ENCODE measurements at places on chromosomes 13 and 19. TPM values are rescaled to one million over a fixed set of nuclear protein-coding genes. Genes with fewer than 3 reads are reported as not detected.

GRCh38 chr13:23901365-23901764, 4.1 kb upstream of the C1QTNF9B start:
- no peak for DNase-seq

TMPRSS9 gene
- total RNA-seq = not detected

- DNase-seq = no peak
Measured at GRCh38 chr19:11434703-11435056, 241 bp downstream of the ODAD3 start.

DNA sequence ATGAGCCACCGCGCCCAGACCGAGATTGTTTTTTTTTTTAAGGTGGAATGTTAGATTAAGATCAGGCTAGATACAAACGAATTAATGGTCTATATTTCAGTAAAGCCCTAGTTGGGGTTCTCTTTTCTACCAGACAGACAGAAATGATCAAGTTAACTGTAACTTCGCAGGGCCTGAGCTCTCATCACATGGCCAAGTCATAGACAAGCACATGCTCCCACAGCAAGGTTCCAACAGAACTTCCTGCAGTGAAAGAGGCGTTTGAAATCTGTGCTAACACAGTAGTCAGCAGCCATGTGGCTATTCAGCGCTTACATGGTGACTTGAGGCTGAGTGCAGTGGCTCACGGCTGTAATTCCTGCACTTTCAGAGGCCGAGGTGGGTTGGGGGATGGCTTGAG, 34.7 kb upstream of the SEMA6B start:
- no peak for DNase-seq

All from A172 (cell line).